ENCODE measurements at places on chromosomes 1 and 21. TPM values are rescaled to one million over a fixed set of nuclear protein-coding genes. Genes with fewer than 3 reads are reported as not detected.

CFHR5 gene
- total RNA-seq, result not detected

LCE1B gene
- total RNA-seq, result not detected

LENEP gene
- not detected for total RNA-seq

- no peak for DNase-seq
Observed at GRCh38 chr1:66296951-66297350, 237.0 kb upstream of the SGIP1 start.

KRTAP10-6 gene
- total RNA-seq, result not detected

DNA sequence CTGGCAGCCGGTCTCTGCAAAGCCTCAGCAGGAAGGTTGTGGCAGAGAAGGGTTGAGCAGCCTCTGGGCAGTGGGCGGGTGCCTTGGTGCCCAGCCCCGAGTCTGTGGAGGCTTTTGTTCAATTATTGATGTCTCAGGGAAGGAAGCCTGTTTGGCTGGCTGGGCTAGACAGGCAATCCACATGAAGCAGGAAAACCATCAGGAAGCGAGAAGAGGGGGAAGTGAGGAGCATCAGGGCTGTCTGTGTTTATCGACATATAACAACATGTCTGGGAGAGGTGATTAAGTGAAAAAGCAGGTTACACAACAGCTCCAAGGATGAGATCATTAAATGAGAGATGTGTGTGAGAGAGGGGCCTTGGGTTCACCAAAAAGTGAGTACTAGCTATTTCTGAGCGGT, 105.4 kb downstream of the UBE2U start:
- no peak for DNase-seq
